ENCODE measurements at places on chromosomes 5 and 9.

- no peak for DNase-seq
These were observed 1141.0 kb downstream of the CDH12 start for GRCh38 chr5:21711866-21712758.

GRCh38 chr9:72173080-72173479, 23.8 kb downstream of the GDA start:
- DNase-seq, result no peak

DNA sequence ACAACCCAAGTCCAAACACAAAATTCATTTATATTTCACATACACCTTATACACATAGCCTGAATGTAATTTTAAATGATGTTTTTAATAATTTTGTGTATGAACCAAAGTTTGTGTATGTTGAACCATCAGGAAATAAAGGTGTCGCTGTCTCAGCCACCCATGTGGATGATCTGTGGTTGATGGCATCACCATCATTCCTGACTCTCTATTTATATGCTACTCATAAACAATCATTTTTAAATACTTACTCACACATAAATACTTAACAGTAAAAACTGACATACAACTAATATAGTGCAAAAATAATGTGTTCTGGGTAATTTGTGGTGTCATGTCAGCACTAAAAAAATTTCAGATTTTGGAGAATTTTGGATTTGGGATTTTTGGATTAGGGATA, 38.4 kb downstream of the SMC5 start:
- DNase-seq, result no peak

DNA sequence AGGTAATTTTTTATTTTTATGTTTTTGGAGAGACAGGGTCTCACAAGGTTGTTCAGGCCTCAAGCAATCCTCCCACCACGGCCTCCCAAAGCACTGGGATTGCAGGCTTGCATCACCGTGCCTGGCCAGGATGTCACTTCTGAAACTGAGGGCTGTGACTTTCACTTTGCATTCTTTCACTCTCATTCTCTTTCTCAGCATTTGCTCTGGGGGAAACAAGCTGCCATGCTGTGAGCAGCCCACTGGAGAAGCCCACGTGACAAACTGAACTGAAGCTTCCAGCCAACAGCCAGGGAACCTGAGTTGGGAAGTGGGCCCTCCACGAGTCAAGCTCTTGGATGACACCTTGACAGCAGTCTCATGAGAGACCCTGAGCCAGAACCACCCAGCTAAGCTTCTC, 109.4 kb downstream of the C5orf15 start:
- no peak for DNase-seq

- no peak for DNase-seq
These were observed 195.8 kb downstream of the NNT start for GRCh38 chr5:43798740-43799139.

GRCh38 chr9:1839909-1840308, 175.2 kb upstream of the SMARCA2 start:
- no peak for DNase-seq

- DNase-seq, result no peak
These were observed 154.8 kb downstream of the PAX5 start for GRCh38 chr9:36878986-36879982.

GRCh38 chr9:38389313-38389712, 3.2 kb upstream of the ALDH1B1 start:
- DNase-seq, result no peak

DNA sequence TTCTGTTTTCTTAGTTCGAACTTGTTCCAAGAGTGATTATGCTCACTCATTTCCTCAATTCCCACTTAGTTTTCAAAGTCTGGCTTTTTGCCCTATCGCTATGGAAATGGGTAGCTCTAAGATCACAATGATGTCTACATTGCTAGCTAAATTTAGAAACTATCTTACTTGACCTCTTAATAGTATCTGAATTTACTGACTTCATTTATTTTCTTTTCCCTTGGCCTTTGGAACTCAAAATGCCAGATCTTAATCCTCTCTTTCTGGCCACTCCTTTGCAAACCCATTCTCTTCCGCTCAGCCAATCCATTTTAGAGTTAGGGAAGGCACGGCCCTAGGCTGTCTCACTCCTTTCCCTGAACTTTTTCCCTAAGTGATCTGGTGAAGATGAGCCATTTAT, 137.0 kb downstream of the FER start:
- no peak for DNase-seq

GRCh38 chr9:127722055-127722745, 6.3 kb downstream of the TTC16 start:
- no peak for DNase-seq

- DNase-seq, result peak; percentile 92
These were observed 15.8 kb upstream of the RAPGEF1 start for GRCh38 chr9:131755541-131756198.

GRCh38 chr5:17203329-17204132, 13.9 kb upstream of the BASP1 start:
- peak; percentile 72 for DNase-seq

- no peak for DNase-seq
These were observed 10.7 kb upstream of the CERCAM start for GRCh38 chr9:128409978-128410377.

GRCh38 chr5:140024928-140025327, 18.2 kb downstream of the NRG2 start:
- no peak for DNase-seq

Data from HAP-1 (cell line).